ENCODE measurements at places on chromosomes 13 and 19.

- DNase-seq, result peak; percentile 30
These were observed 737.7 kb downstream of the PCDH9 start for GRCh38 chr13:66492479-66492878.

DNA sequence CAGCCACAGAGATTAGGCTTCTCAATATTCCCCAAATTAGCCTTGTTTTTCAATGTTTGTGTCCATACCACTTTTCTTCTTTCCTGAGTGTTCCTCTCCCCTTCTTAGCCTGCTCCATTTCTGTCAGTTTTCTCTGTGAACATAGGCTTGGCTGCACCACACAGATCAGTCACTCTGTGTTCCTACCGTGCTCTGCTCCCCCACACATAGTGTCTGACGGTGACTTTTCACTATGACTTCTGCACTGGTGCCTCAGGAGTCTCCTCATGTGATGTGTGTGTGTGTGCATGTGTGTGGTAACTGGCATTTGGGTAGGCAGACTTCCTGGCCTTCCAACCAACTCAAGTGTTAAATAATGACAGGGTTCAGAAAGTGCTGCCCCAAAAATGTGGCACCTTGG, 47.9 kb upstream of the MYCBP2 start:
- DNase-seq, result no peak

GRCh38 chr19:50326101-50326664, 3.0 kb downstream of the KCNC3 start:
- no peak for DNase-seq

- peak; percentile 47 for DNase-seq
These were observed 76.8 kb downstream of the FREM2 start for GRCh38 chr13:38763446-38764381.

DNA sequence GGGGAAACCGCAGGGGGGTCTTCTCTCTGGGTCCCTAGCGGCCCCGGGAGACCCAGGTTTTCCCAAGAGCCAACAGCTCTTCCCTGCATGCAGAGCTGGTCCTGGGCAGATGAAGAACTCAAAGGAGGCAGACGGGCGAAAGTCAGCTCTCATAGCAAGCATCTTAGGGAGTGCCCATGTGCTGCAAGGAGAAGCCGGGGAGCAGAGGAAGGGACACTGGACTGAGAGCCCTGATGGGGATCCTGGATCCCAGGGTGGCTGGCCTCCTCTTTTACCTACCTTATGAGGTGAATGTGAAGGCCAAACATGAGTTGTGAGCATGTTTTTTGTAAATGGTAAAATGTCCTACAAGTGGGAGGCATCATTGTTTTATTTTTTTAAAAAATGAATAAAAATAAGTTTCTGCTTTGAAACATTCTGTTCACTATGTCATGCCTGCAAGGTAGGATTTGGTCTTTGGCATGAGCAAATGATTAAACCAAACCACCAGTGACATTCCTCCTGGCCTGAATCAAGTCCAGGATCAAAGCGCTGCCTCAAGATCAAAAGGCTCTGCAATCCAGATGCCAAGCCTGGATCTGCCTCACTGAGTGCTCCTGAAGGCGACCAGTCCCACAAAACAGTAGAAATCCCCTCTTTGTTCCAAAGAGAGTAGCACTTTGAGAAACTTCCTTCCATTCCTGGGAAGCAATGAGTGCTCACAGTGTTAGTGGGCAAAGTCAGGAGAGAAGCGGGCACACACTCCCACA, 92.2 kb upstream of the SERP2 start:
- no peak for DNase-seq

- DNase-seq, result no peak
These were observed 857.4 kb downstream of the OLFM4 start for GRCh38 chr13:53885997-53886396.

DNA sequence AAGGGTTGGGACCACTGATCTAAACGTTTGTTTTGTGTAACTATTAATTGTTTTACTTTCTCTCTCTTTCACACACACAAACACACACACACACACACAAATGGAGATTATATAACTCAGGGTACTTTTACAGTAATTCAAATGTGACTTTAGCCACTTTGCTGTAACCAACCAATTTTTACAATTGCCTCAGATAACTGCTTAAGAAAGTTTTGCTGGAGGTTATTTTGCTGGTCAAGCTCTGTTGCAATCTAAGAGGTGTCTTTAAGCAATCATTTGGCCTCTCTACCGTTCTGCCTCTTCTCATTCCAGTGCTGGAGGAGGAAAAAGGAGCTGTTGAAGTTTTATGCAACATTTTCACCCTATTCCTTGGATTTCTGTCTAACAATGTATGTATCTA, 63.0 kb downstream of the TBC1D4 start:
- no peak for DNase-seq

DNA sequence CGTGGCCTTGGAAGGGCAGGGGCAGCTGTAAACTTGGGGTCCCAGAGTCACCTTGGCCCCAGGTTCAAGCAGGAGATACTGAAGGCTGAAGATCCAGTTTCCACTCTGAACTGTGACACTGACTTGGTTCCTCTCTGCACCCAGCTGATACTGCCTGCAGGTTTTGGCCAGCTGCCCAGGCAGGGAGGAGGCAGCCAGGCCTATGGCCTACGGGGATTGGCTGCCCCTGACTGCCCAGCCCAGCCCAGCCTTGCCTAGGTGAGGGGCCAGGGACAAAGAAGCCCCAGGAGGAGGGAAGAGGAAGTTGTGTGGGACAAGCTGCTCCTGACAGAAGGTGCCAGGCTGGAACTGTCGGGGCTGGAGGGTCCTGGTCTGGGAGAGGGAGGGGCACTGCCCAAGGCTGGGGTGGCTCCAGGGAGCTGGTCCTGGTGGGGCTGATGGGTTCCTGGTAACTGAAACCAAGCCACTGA, 51.7 kb upstream of the CYP4F8 start:
- DNase-seq, result peak; percentile 72

- DNase-seq, result no peak
These were observed 14.7 kb downstream of the HCN2 start for GRCh38 chr19:604355-604754.

Measured in SHP77 (cell line).